DMS153 (cell line): ENCODE measurements at places on chromosomes 11 and 22.

DNA sequence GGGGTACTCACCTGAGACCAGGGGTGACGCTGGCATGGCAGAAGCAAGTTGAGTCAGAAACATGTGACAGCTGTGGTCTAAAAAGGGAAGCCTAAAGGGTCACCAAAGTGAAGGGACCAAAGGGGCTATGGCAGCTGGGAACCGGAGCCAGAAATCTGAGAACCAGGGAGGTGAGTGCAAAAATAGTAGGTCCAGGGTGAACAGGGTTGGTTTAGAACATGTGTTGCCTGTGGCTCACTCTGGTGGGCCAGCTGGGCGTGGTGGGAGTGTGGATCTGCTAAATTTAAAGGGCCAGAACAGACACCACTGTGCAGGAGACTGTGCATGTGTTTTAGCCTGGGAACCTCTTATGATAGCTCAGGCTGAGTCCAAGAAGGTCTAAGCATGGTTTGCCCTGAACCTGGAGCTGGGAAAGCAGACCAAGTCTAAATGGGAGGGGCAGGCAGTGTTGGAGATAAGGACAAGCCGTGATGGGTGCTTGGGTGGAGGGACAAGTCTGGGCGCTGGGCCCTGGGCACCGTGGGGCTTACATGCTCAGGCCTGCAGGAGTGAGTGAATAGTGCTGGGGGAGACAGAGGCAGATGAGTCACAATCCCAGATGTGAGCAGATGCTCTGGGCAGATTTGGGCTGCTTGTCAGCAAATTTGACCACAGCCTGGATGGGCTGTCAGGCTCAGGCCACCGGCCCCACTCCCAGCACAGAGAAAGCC is 41.4 kb upstream of the ZBED5 start:
- DNase-seq, result peak; percentile 12

DNA sequence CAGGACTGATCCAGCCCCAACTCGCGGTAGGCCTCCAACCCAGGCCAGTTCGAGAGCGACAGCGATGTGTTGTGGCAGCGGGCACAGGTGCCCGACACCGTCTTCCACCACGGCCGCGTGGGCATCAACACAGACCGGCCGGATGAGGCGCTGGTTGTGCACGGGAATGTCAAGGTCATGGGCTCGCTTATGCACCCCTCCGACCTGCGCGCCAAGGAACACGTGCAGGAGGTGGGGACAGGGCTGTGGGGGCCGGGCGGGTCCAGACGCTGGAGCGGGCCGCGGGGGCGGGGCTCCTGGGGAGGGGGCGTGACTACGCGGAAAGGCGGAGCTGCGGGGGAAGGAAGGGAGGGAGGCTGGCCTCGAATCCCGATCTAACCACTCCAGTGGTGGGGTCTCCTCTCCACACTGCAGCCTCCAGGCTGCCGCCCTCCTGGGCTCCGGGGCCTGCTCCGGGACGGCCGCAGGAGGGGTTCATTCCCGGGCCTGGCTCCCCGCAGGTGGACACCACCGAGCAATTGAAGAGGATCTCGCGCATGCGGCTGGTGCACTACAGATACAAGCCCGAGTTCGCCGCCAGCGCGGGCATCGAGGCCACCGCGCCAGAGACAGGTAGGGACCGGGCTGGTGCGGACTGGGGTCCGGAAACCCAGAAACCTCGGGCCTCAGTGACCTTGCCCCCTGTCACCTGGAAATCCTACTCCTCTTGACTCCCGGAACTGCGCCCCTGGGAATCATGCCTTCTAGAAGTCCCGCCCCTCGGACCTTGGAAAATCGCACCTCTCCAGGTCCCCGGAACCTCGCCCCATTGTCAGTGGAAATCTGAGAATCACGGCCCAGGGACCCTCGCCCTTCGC is 14.9 kb downstream of the TMEM258 start:
- DNase-seq, result no peak

- DNase-seq, result no peak
Measured at GRCh38 chr11:370070-370941, 1.0 kb downstream of the B4GALNT4 start.

DNA sequence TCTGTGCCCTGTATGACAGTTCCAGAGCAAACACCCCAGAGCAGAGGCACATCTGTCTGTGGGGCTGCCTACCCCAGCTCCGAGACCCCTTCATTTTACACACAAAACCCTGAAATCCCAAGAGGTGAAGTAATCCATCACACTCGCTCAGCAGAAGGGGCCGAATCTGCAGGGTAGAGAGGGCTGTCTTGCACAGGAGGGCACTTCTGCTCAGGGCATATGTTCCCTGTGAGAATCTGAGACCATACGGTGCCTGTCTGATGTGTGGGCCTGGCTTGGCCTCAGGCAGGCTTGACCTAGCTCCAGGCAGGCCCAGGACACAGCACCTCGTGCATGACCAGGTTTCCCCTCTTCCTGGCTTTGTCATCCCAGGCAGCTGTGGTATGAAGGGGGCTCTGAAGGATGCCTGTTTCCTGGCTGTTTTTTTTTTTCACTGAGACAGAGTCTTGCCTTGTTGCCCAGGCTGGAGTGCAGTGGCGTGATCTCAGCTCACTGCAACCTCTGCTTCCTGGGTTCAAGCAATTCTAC is 37.2 kb downstream of the GRIK4 start:
- DNase-seq, result no peak

DNA sequence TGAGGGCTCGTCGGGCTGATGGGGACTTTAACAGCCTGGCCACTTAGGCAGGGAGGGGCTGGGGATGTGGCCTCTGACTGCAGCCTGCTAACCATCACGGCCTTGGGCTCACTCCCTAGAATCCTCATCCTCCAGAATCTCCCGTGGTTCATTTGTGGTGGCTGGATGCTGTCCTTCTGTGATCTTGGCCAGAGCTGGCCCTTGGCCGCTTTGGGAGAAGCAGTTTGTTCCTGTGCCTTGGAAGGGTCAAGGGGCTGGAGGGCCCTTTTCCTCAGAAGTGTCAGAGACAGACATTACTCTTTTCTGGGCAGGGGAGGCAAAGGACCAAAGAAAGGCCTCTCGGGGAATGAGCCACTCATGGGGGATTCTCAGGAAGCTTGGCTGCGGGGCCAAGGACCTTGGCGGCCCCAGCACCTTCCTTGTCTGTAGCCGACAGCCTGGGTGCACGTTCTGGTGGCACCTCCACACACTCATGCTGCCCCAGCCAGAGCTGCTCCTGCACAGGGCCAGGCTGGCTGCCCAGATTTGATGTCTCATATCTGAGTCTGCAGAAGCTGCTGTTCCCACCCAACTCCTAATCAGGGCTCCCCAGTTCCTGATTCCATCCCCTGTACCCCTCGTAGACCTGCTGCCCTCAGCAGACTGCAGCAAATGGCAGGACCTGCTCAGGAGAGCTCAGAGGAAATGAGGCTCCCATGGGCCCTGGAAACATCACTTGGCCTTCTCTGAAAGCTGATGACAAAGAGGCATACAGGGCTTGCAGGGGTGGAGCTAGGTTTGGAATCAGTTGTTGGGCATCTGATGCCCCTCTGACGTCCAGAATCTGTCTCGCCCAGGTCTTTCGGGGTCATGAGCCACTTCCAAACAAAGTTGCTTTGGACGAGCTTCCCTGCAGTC is 107.7 kb downstream of the CTTN start:
- DNase-seq, result no peak

- no peak for DNase-seq
Measured at GRCh38 chr11:85042361-85042760, 584.8 kb downstream of the DLG2 start.

DNA sequence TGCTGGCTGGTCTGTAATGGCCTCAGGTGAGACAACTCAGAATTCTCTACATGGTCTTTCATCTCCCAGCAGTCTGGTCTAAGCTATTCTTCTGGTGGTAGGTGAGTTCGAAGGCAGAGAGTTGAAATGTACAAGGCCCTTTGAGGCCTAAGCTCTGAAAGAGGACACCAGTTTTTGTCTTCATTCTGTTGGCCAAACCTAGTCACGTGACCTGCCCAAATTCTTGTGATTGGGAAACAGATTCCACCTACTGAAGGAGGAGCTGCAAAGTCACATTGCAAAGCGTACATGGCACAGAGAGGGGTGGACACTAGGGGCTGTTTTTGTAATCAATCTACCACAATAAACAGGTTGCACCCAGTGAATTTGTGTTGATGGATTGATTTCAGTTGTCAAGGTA is 193.5 kb downstream of the NAV2 start:
- no peak for DNase-seq

- peak; percentile 76 for DNase-seq
Measured at GRCh38 chr11:17389211-17389956, 925 bp upstream of the KCNJ11 start.

DNA sequence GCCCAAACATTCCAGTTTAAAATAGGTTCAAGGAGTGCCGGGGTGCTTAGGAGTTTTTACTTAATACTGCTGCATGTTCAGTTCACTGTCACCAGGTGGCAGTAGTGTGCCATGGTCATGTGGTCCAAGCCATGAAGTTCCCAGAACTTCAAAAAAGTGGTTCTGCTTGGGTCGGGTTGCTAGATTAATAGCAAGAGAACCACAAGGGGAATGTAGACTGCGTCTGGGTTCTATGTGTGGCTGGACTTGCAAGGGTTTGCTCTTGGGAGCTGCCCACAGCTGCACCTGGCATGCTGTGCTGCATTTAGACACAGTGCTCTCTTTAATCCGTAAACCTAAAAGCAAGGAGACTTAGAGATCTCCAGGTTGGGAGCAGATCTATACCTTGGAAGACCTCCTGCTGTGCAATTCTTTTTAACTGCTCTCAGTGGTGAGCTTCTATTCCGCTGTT is 6.5 kb upstream of the SPON1 start:
- DNase-seq, result no peak

- DNase-seq, result no peak
Measured at GRCh38 chr22:36464715-36465231, 16.7 kb downstream of the TXN2 start.
